Spleen (tissue), 13 donors: ENCODE measurements at places on chromosomes 7 and 10. TPM values are rescaled to one million over a fixed set of nuclear protein-coding genes. Genes with fewer than 3 reads are reported as not detected.

DNA sequence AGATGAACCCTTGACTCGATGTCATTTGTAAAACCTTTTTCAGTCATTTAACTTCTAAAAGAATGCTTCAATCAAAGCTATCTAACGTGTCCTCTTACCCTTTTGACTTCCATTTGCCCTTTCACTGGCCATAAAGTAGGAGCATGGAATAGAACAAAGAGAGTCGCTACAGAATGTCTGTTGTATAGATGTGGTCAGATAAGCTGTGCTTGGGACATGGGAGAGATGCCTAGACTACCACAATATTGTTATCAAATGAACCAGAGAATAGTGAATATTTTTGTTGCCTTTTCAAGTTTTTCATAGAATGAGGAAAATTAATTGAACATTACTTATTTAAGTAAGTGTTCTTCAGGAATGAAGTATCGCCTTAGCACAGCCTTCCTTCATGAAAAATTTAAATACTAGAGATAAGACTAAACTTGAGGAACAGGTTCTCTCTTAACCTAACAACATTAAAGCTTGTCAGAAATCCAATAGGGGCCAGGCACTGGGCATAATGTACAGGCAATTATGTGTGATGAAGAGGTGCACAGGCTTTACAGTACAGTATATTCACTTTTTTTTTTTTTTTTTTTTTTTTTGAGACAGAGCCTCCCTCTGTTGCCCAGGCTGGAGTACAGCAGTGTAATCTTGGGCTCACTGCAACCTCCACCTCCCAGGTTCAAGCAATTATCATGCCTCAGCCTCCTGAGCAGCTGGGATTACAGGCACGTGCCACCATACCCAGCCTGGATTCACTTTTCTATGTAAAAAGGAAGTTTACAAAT, 7.5 kb upstream of the KMT2E start:
- no peak overlapping the region for H3K4me3 ChIP-seq
- peaks cover 66% of the 10 kb centered on the region for H3K4me1 ChIP-seq
- H3K27ac ChIP-seq: no peak overlapping the region
- H3K27me3 ChIP-seq: no peaks in the 10 kb centered on the region

GRCh38 chr10:3048119-3049019, 19.0 kb upstream of the PFKP start:
- no peaks in the 10 kb centered on the region for H3K36me3 ChIP-seq
- H3K4me3 ChIP-seq: no peak overlapping the region
- DNase-seq: no peak

Gene AZGP1
- total RNA-seq: not detected

Gene STK31
- 0.85 TPM for total RNA-seq
